NCI-H2107 (cell line): ENCODE measurements at places on chromosomes 2 and 18.
A peak's percentile ranks its signal among the peaks of the same experiment; 100 is the strongest.

DNA sequence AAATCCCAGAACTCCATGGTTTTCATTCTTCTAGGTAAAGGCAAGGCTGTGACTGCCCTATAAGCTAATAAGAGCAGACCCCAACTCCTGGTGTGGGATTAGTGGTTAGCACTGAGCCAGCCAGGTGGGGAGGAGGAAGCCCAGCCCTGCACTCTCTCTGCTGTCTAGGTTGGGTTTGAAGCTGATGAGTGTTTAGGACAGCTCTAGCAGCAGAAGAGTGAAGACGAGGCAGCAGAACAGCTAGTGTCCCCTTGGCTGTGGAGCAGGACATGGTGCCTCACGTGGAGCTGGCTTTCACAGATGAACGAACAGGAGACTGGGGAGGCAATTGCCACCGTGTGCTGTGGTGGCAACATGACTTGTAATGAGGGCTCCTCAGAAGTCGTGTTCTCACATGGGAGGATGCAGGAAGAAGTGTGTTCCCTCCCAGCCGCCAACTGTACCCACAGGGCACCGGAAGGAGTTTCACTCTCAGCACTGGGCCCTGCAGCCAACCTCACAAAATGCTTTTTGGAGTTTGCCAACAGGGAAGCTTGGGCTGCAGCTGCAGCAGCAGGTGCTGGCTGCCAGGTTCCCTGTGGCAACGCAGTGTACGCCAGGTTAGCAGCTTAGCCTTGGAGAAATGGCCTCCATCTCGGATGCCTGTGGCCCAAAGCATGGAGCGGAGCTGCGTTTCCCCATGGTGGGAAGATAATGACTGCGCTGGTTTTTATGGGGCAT, 328.2 kb downstream of the SETBP1 start:
- peak; percentile 39 for DNase-seq

DNA sequence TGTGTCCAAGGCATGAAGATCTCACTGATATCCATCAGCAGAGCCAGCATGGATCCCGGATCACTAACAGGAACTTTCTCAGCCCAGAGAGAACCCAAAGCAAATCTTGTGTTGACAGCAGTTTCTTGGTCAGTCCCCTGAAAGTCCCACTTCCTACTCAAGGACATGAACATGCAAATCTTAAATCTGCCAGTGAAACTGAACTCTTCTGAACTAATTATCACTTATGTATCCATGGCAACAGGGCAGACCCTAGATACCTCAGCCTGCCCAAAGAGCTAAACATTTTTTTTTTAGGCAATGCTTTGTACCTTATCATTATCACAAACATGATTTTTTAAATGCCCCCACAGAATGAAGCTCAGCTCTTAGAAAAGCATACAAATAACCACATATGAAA, 127.8 kb upstream of the DDX18 start:
- DNase-seq: no peak

DNA sequence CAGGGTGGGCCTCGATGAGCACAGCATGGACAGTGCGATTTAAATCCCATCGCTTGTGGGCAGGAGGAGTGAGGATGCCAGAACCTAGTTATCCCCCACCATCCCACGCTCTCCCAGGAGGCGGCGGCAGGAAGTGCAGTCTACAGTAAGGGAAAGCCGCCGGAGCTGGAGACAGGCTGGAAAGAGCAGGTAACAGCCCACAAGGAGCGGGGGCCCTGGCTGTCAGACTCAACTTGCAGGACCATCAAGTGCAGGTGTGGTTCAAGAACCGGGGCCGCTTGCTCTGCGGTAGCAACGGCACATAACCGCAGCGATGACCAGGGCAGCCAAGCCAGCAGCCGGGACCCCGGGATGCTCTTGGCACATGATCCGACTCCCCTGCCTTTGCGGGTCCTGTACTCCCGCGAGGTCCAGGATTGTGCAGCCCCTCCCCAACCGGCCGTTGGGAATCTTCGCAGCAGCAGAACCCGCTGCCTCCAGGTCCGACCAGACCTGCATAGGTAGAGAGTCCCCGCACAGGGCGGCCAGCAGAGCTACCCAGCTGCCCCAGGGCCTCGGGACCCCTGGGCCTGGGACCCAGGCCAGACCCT, 82.1 kb downstream of the BIN1 start:
- peak; percentile 17 for DNase-seq

- DNase-seq: peak; percentile 79
Observed at GRCh38 chr2:8684878-8685696, 3.2 kb downstream of the ID2 start.
